M059J (cell line): ENCODE measurements at places on chromosomes 12 and 14.

DNA sequence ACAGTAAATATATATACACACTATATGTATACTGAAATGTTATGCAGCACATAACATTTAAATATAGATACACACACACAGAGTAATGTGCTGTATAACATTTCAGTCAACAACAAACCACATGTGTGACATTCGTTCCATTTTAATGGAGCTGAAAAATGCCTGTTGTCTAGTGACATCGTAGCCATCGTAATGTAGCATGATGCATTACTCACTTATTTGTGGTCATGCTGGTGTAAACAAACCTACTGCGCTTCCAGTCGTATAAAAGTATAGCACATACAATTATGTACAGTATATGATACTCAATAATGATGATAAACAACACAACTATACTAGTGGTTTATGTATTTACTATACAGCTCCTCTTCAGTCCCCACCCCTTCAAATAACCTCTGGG, 119.0 kb upstream of the SLC38A4 start:
- peak; percentile 57 for DNase-seq

- peak; percentile 90 for DNase-seq
Measured at GRCh38 chr12:52148464-52149181, 43.2 kb downstream of the KRT80 start.

- DNase-seq, result peak; percentile 7
Measured at GRCh38 chr12:82554529-82554928, 132.2 kb upstream of the TMTC2 start.

DNA sequence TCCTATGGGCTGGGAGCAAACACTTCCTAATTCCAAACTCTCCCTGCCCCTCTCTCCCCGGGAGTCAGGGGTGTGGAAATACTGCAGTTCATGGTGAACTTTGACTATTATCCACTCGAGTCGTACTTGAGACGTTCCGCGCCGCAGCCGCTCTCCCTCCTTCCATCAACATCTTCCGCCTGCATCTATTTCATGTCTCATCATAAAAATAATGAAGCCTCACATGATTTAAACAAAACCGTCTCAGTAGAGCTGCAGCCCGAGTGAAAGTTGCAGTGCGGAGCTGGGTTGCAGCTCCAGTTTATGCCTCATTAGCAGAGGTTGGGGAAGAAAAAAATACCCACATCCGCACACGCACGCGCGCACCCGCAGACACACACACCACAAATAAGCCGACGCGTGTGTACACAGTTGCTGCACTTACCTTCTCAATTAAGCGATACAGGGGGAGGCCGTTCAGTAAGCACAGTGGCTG, 283 bp downstream of the LMO3 start:
- DNase-seq, result no peak

DNA sequence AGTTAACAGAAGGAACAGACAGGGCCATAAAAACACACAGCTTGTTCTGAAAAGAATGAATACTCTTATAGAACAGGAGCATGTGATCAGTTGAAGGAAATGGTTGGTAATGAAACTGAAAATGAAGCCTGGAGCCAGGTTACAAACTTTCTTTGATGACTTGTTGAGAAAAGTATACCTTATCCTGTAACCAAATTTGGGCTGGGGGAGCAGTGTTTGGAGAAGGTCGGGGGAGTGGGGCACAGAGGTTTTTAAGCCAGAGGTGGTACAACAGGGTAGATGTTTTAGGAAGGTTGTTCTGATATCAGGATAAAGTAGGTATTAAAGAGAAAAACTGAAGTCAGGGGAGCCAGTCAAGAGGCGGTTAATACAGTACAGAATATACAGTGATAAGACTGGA, 8.2 kb downstream of the GOLT1B start:
- no peak for DNase-seq

DNA sequence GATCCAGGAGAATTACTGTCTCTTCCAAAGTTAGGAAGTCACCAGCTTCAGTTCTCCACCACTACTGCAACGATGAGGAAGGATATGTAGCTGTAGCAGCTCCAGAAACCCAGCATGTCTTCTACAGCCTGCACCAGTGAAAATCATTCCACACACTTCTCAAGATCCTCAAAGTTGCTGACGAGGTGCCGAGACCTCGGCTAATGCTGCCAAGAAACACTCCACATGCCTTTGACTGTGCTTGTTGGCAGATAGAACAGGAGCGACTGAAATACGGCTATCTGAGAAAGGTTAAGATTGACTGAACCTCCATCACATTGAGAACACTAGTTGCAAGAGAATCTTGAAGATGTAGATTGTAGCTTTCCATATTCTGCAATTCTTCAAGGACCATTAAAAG, 241.9 kb downstream of the PPFIA2 start:
- no peak for DNase-seq

- DNase-seq, result peak; percentile 87
Measured at GRCh38 chr14:75123991-75124390, 2.9 kb downstream of the NEK9 start.

- peak; percentile 26 for DNase-seq
Measured at GRCh38 chr14:22380571-22381407, 208.2 kb downstream of the DAD1 start.

- DNase-seq, result peak; percentile 37
Measured at GRCh38 chr12:91984556-91984955, 161.1 kb downstream of the BTG1 start.

GRCh38 chr14:104106471-104106991, 21.0 kb downstream of the ASPG start:
- no peak for DNase-seq

DNA sequence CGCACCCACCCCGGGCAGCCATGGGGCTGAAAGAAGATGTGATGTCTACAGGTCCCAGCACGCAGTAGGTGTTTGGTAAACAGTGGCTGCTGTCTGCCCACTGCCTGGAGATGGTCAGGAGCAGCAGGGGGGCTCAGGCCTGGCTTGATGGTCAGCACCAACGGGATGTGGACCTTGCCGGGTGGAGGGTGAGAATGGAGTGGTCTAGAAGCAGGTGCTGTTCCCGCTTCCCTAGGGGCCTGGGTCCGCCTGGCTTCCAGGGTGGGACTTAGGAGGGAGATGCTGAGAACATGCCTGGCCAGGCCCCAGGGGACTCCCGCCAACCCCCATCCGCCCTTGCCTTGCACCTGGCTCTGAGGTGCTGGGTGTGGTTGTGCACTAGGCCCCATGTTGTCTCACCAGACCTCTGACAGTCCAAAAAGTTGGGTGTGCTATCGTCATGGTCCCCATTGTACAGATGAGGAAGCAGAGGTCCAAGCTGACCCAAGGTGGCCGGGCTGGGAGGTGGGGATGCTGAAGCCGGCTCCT, 12.9 kb downstream of the FAM222A start:
- DNase-seq, result no peak

DNA sequence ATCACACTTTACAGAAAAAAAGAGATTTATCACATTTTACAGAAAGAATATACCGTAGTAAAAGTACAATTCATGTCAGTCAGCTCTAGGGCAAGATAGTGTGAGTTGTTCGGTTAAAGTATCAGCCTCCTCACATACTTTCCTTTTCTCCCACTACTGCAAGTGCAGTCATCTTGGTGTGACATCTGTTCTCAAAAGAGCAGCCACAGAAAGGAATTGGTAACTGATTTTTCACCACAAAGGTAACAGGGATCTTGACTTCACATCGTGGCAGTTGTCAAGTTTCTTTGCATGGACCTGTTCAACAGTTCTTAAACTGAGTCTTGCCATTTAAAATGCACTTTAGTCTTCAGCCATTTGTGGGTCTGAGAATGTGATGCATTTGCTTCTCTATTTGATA, 5.0 kb upstream of the E2F7 start:
- no peak for DNase-seq

DNA sequence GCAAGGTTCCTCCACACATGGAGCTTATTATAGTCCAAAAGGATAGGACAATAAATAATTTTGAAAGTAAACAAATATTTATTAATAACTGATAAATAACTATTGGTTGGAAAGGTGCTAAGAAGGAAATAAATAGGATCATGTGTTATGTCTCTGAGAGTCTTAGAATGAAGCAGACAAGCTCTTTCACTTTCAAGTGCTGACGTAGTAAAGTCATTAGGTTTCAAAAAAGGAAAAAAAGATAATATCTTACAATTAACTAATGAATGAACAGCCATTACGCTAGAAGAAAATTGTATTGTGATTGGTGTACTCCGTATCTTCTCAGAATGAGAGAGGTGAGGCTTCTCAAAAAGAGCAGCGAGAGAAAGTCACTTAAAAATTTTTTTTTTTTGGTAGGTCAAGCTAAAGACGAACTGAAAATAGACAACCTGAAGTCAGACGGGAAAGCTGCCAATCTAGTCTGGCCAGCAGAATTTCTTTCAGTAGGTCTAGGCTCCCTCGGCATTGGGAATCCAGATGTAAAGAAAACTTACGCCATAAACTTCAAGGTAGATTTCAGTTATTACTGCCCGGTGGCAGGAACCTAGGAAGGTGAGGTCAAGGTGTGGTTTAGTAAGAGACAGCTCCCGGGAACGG, 583 bp upstream of the LEMD3 start:
- DNase-seq, result peak; percentile 37

DNA sequence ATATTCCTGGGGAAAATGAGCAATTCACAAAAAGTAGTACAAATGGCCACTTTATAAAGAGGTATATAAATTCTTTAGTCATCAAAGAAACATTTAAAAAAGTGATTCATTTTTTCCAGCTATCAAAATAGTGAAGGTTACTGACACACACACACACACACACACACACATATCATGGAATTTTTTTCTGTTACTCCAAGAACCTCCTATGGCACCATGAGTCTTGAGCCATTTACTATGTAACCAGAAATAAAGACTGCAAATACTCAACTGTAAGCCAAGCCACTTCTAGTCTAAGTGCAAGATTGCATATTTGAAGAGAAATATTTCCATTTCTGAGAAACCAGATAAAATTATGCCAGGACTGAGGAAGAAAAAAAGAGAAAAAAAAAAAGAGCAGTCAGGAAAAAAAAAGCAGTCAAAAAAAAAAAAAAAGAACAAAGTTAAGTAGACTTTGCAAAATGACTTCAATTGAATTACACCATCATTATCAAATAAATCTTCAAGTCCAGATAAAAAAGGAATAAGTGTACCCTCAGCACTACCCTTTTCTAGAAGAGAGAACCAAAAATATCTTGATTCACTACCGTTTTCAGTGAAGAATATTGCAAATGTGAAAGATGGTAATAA, 275.7 kb downstream of the DAD1 start:
- peak; percentile 24 for DNase-seq
